ENCODE measurements at places on chromosomes 16 and 17. TPM values are rescaled to one million over a fixed set of nuclear protein-coding genes. Genes with fewer than 3 reads are reported as not detected.

DNA sequence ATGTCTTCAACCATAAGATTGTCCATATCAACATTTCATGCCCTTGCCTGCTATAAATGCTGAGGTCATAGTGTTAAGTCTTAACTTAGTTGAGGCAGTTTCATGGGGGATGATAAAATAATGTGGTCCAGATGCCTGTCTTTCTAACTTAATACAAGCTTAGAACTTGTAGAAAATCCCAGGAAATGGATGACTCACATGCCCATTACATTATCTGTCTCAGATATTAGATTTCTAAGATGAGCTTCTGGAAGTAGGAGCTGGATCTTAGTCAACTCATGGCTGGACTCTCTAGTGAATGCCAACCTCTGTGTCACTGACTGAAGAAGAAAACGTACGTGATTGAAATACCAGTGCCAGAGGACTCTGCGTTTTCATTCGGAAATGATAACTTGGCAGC, 797.5 kb upstream of the EEF2KMT start:
- no peaks in the 10 kb centered on the region for H3K27me3 ChIP-seq
- H3K36me3 ChIP-seq, result no peaks in the 10 kb centered on the region
- H3K4me3 ChIP-seq, result no peak overlapping the region

DNA sequence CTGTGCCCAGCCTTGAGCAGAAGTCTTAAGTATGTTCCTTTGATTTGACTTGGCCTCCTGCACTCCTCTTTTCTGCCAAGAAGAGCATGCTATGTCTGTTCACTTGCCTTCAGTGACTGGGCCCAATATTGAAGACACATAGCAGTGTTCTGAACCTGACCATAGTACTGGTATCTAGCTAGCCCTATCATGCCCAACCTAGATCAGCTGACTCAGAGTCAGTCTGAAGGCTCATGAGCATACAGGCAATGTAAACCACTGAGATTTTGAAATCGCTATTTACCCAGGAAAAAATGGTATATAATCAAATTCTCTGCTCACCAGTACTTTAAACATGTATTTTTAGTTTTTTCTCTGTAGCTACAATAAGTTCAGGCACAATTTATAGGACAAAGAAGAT, 129.4 kb downstream of the TANC2 start:
- H3K27ac ChIP-seq, result no peak overlapping the region
- H3K4me3 ChIP-seq, result no peak overlapping the region
- DNase-seq, result no peak

DNA sequence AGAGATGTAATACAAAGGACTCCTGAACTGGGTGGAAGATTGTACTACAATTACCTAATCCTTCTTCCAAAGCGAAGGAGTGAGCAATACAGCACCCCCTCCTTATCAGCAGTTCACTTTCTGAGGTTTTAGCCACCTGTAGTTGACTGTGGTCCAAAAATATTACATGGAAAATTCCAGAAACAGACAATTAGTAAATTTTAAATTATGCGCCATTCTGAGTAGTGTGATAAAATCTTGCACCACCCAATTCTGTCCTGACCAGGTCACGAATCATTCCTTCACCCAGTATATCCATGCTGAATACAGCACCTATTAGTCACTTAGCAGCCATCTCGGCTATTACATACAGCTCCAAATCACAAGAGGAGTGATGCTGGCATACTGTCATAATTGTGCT, 23.2 kb downstream of the VPS53 start:
- H3K27me3 ChIP-seq, result no peaks in the 10 kb centered on the region
- H3K4me1 ChIP-seq, result no peaks in the 10 kb centered on the region
- no peak overlapping the region for H3K4me3 ChIP-seq
- H3K36me3 ChIP-seq, result peaks cover 56% of the 10 kb centered on the region
- no peak for DNase-seq

NOL3 gene
- polyA plus RNA-seq, result 5.8 TPM

SLC5A10 gene
- polyA plus RNA-seq, result 0.30 TPM
